ENCODE measurements at places on chromosomes 2 and 18.
A peak's percentile ranks its signal among the peaks of the same experiment; 100 is the strongest.

DNA sequence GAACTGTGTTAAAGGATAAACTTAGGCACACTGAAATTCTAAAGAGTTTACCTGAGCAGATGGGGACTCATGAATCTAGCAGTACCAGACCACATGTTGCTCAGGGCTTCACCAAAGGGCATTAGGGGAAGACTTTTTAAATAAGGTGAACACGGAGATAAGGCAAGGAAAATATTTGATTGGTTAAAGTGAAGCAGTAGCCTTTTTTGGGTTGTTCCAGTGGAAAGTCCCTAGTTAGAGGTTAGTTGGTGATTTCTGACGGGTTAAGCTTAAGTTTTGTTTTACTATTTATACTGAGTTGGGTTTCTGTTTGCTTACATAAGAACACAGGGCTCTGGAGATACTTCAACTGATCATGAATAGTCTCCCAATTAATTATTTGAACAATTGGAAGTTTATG, 722.5 kb downstream of the SOCS6 start:
- DNase-seq, result no peak

- DNase-seq, result no peak
Observed at GRCh38 chr2:228675646-228676045, 494.2 kb upstream of the SPHKAP start.

- no peak for DNase-seq
Observed at GRCh38 chr18:72899338-72899737, 31.6 kb upstream of the NETO1 start.

DNA sequence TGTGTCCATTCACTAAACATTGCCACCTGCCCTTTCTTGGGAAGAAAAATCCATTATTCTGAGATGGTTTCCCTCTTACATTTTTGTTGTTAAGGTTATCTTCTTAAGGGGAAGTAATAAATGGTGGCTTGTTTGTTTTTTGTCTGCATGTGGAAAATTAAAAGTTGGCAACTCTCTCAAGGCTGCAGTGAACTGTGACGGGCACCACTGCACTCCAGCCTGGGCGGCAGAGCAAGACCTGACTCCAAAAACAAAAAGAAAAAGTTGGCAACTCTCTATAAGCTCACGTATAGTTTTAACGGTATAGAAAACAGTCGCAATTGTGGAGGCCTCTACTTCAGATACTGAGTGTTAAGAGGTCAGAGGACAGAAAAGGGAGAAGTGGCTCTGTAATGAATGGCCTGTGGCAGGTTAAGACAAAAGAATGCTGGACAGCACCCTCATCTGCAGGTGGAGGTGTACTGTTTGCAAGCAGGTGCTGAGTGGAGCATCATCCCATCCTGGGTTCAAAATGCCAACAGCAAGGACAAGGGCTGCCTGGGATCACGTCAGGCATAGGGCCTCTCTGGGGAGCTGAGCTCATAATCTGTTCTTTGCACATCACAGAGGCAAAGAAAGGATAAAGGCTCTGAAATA, 16.7 kb downstream of the L3MBTL4 start:
- DNase-seq, result no peak

- DNase-seq, result no peak
Observed at GRCh38 chr2:234376229-234376628, 120.7 kb downstream of the ARL4C start.

GRCh38 chr2:65724336-65724735, 291.9 kb upstream of the SPRED2 start:
- no peak for DNase-seq

- peak; percentile 83 for DNase-seq
Observed at GRCh38 chr2:130873700-130874346, 37.1 kb downstream of the ARHGEF4 start.

DNA sequence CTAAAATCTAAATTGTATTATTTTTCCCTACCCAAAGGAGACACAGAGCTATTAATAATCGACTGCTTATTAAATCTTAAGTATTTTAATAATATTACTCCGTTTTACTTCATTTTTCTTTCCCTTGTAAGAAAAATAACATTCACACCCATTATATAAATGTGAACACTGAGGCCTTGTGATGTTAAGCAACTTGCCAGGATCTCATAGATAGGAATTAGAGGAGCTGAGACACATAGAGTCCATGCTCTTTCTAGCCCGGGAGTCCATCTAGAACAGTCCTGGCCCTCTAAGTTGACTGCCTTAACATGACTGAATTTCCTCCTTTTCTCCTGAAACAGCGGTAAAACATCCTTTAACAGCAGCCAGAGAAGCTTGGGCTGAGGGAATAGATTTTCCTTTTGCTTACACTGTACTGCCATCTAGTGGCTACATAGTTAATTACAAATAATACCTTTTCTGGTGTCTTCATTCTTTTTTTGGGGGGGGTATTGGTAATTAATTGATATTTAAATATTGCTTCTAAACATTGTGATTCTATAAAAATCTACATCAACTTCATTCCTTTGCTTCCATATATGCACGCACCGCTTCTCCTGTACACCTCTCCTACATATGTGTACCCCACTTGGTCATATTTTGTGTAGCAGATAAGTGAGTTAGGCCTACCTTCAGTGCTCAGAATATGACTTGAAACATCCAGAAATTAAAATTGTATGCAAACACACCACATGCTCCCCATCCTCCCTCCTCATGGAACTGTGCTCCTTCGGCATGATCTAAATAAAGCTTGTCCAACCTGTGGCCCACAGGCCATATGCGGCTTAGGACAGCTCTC, 125.8 kb upstream of the HNMT start:
- DNase-seq, result no peak

DNA sequence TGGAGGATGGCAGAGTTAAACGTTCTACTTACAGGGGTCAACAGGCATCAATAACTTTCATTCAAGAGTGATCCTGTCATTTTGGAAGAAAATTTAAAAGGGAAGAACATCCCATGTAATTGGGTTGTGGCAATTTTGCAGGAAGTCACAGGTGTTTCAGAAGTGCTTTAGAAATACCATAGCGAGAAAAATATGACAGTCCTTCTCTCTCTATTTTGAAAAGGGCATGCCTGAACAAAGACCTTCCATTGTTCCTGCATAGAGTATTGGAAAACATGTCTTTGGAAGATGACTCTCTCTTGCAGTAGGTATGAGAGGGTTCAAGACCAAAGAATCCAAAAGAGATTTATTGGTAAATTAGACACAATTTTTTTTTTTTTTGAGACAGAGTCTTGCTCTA, 81.8 kb upstream of the SERTAD2 start:
- DNase-seq, result no peak

DNA sequence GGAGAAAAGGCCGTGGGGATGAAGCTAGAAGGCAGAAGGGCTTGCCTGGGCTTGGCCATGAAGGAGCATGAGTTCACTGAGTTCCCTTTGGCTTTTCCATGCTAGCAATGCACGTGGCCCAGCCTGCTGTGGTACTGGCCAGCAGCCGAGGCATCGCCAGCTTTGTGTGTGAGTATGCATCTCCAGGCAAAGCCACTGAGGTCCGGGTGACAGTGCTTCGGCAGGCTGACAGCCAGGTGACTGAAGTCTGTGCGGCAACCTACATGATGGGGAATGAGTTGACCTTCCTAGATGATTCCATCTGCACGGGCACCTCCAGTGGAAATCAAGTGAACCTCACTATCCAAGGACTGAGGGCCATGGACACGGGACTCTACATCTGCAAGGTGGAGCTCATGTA, 2.9 kb downstream of the CTLA4 start:
- DNase-seq, result no peak

GRCh38 chr2:22253171-22253570, 1129.4 kb downstream of the TDRD15 start:
- DNase-seq, result no peak

DNA sequence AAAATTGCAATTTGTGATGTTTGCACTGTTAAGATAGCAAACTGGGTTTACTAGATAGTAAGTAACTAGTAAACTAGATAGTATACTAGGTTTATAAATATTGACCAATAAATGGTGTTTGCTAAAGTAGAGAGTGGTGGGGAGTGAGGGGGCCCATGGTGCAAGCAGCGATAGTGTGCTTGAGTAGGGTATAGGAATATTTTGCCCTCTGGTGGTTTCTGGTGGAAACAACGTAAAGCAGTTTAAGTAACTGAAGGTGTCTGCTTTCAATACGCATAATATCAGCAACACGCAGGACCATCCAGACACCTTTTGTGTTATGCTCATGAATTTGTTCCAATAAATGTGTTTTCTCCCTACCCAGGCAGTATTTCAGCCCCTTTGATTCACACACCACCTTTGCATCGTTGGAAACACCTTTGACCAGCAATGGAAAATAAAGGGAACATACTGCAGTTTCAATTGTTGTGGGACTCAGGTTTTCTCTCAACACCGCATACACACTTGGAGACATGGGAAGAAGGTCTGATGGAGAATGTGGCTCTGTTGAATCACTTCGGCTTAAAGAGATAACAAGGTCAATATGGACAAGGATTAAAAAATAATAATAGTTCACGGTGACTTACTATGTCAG, 16.7 kb upstream of the STAT1 start:
- DNase-seq, result no peak

DNA sequence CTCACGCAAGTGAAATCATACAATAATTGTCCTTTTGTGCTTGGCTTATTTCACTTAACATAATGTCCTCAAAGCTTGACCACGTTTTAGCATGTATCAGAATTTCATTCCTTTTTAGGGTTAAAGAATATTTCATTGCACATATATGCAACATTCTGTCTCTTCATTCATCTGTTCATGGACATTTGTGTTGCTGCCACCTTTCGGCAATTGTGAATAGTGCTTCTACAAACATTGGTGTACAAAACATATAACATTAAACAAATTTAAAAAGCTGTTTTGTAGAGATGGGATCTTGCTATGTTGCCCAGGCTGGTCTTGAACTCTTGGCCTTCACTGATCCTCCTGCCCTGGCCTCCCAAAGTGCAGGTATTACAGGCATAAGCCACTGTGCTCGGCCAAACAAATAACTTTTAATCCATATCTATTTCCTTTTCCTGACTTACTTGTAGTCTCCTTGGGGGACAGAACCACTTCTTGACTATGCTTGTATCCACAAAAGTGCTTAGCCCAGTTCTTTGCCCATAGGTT, 209.3 kb downstream of the SLC4A3 start:
- DNase-seq, result no peak

GRCh38 chr2:31567679-31568078, 13.1 kb downstream of the SRD5A2 start:
- DNase-seq, result no peak

DNA sequence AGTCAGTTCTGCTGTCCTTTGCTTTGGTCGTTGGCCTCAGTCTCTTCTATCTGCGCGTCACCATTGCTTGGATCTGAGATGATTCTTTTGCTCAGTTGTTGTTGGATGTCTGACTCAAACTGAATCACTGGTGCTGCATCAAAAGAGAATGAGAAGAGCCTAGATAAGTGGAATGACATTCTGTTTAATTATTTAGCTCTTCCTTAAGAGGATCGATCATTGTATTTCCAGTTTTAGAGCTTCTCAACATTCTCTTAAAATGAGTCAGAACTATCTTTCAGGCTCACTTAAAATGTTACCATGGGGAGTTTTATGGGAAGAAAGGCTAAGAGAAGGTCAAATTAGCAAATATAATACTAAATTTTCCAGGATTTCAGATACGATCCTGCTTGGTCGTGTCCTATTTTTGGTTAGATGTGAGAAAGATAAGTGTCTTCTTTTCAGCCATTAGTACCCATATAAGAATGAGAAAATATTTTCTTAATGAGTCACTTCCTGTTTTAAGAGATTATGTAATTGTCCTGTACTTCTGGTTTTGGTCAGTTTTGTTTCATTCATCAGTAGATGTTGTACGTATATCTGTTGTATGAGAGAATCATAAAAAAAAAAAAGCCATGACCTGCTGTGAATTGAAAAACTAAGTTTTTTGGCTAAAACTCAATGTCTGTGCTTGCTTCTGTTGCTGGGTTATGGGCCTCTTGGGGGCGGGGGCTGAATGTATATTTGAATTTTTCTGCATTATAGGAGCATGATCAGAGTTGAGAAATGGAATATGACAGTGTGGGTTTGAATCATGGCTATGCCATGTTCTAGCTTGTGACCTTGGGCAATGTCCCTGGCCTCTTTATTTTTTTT, 31.6 kb upstream of the CASP10 start:
- DNase-seq, result no peak

DNA sequence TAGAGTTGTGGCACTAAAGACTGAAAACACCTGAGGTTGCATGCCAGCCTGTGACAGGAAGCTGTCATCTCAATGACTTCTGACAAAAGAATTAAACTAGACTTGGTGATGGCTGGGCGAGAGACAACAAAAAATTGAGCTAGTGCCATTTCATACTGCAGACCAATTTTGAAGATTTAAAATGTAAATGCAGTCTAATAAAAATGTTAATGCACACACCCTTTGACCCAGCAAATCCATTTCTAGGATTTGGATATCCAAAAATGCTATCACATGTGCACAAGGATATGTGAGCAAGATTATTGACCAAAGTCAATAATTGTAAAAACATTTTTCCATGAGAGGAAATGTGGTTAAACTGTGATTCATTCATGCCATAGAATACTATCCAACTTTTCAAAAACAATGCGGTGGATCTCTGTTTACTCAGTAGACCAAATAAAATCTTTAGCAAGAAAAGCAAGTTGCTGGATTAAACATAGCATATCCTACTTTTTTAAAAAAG, 5.6 kb downstream of the FBXO36 start:
- no peak for DNase-seq

DNA sequence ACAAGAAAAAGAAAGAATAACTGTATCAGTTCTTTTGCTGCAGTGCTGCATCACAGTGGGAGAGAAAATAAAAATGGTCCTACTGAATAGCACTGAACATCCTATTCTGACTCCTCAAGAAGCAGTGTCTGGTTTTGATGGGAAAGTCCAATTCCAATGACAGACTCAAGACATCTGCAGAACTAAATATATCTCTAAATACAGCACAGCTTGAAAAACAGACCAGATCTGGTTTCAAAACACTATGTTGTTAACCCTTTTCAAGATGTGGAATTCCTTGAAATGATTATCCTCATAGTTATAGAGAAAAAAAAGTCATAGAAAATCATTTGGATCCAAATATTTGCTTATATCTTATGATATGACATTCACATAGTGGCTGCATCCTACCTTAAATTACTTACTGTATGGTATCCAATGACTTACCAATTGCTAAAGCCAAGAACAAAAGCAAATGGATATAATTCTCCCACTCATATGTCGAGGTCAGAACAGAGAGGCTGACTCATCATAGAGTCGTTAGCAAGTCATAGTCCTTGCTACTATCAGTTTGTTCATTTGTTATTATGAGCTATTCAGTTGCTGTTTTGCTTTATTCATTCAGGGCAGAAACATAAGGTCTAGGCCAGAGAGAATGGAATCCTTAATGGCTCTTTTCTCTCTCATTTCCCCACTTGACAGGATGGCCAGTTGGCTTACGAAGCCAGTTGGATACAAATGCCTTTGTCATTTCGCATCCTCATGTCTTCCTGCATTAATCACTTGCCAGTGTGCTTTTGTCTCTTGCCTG, 62.5 kb upstream of the ACVR2A start:
- no peak for DNase-seq
